ENCODE measurements at places on chromosomes 2 and 18.

DNA sequence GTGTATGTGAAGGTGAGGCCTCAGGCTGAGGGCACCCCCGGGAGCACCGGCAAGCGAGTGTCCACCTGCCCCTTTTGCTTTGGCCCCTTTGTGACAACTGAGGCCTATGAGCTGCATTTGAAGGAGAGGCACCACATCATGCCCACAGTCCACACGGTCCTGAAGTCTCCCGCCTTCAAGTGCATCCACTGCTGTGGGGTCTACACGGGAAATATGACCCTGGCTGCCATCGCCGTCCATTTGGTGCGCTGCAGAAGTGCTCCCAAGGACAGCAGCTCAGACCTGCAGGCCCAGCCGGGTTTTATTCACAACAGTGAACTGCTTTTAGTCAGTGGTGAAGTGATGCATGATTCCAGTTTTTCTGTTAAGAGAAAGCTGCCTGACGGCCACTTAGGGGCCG, 28.9 kb downstream of the ADNP2 start:
- DNase-seq = no peak

DNA sequence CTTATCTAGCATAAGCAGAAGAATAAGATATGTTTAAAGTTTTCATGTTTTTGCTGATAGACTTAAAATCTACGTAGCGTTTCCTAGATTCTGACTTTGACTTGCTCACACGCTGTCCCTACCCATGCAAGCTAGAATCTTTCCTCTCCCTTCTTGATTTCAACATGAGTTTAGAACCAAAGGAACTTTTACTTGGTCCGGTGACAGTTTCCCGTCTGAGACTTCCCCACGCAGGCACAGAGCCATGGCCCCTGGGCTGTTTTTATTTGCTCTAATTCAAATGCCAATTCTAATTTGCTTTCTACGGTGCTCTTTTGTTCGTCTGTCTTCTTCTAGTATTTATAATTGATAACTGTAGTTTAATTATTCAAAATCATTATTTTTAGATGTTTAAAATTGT, 467.7 kb downstream of the PARD3B start:
- DNase-seq = no peak

- DNase-seq = no peak
Measured at GRCh38 chr2:161990036-161990435, 84.0 kb downstream of the DPP4 start.

GRCh38 chr2:108920-109809, 62.9 kb upstream of the FAM110C start:
- no peak for DNase-seq

- no peak for DNase-seq
Measured at GRCh38 chr2:63740943-63741342, 100.8 kb upstream of the UGP2 start.

- DNase-seq = no peak
Measured at GRCh38 chr2:12407160-12407559, 309.6 kb upstream of the TRIB2 start.

- no peak for DNase-seq
Measured at GRCh38 chr2:164053021-164053420, 317.2 kb upstream of the FIGN start.

- no peak for DNase-seq
Measured at GRCh38 chr18:66900837-66901236, 296.9 kb upstream of the CDH19 start.

GRCh38 chr18:21660078-21660477, 44.5 kb downstream of the ABHD3 start:
- no peak for DNase-seq

DNA sequence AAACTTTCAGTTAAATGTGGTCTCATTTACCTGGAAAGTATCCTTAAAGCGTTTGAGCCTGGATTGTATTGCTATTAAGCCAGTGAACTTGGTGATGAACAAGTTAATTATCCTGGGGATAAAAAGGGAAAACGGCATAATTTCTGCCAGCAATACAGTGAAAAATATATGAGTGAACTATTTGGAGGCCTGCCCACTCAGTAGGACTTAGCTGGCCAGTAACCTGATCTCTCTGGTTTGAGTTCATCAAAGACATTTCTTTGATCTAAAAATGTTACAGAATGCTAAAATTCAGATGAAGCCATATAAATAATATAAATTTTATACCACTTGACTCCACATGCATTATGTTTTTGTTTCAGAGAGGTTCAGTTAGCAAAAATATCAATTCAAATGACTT, 241.1 kb upstream of the VWC2L start:
- no peak for DNase-seq

- peak; percentile 23 for DNase-seq
Measured at GRCh38 chr2:231781798-231782726, 980 bp upstream of the PDE6D start.

DNA sequence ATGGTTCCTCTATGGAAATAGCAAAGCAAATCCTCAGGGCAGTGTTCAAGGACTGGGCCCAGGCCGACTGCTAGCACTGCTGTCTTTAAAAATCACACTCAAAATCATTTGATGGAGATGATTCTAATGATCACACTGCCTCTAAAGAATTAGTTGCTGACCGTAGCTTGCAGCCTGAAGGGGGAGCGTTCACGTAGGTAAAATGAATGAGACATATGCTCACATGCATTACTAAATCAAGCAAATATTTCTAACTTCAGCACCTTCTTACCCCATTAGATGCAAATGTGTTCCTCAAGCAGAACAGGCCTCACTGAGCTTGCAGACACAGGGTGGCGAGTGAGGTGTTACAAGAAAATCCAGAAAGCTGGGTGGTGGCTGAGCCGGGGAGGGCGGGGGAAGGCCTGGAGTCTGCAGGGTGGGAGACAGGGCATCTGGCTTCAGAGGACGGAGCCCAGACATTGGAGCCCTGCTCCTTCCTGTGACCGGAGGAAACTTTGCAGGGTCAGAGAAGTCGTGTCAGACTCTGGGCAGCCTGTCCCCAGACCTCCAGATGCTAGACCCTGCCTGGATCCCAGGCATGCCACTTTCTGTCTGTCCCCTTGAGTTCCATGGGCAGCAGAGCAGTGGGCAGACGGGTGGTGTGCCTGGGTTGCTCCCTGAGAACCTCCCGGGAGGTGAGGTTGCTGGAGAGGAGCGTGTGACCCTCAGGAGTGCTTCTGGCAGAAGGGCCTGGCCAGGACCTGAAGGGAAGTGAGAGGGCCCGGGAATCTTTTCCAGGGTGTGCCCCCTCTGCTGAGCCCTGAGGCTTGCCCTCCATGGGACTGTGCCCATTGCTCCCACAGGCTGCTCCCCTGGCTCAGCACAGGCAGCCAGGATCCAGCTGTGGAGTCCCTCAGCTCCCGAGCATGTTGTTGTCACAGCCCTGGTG, 7.1 kb upstream of the NPPC start:
- DNase-seq = no peak

DNA sequence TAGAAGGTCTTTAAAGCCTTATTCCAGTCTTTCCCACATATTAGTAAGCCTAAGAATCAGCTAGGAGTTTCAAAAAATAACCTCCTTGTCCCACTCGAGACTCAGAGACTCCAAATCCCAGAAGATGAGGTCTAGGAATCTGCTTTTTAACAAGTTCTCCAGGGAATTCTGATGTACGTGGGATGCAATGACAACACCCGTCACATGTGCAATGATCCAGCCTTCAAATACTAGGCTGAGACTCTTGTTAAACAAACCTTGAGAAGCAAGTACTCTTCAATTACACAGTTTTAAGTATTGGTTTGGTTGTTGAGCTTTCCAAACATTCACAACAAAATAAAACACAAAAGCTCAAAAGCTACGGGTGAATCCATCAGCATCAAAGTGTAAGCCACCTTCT, 53.9 kb downstream of the EPG5 start:
- DNase-seq = no peak

GRCh38 chr18:2871111-2871720, 24.4 kb downstream of the EMILIN2 start:
- DNase-seq = no peak

GRCh38 chr2:43074592-43075053, 151.8 kb downstream of the ZFP36L2 start:
- DNase-seq = no peak

DNA sequence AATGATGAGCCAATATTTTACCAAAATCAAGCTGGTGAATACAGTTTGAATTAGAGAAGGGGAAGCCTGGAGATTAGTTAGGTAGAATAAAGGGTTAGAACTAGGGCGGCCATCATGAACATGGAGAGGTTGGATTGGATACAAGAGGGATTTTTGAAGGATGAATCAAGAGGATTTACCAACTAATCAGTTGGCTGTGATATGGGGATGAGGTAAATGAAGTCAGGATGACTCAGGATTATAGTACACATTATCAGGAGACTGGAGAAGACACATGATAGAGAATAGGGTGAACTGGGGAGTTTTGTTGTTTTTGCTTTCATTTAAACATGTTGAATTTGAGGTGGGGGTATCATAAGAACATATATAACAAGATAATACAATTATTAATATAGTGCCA, 73.8 kb upstream of the PROKR1 start:
- no peak for DNase-seq

GRCh38 chr2:24050041-24050979, 769 bp downstream of the FKBP1B start:
- DNase-seq = no peak

GRCh38 chr18:62596145-62597005, 73.5 kb downstream of the ZCCHC2 start:
- no peak for DNase-seq

GRCh38 chr2:1639086-1639858, 105.0 kb downstream of the PXDN start:
- no peak for DNase-seq

- peak; percentile 18 for DNase-seq
Measured at GRCh38 chr18:3451989-3452749, 2.2 kb downstream of the TGIF1 start.

GRCh38 chr2:163682695-163683094, 53.1 kb downstream of the FIGN start:
- no peak for DNase-seq

- DNase-seq = no peak
Measured at GRCh38 chr2:72289283-72289682, 141.6 kb upstream of the CYP26B1 start.

GRCh38 chr2:157032017-157032416, 225.5 kb upstream of the GALNT5 start:
- no peak for DNase-seq

DNA sequence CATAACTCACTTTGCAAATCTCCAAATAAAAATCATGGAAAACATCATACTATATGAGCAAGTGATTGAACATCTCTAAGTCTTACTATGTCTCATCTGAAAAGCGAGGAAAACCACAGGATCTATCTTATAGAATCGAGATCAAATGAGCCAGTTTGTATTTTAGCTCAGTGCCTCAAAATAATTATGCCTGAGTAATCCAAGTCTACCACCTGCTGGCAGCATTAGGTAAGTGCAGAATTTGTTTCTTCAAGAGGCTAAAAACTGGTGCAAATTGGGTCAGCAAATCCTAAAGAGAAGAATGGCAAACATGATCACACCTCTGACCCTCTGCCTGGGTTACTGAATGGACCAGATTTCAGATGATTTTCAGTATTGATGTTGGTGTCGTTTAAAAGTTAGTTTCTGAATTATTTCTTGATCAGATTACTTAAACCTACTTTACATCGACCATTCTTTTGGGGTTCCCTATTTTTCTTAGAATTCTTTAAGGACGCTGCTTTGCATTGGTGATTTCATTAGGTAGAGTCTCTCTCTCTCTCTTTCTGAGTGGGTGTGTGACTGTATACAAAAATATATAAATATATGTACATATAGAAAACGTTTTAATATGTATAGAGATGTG, 12.7 kb upstream of the FHOD3 start:
- peak; percentile 53 for DNase-seq

DNA sequence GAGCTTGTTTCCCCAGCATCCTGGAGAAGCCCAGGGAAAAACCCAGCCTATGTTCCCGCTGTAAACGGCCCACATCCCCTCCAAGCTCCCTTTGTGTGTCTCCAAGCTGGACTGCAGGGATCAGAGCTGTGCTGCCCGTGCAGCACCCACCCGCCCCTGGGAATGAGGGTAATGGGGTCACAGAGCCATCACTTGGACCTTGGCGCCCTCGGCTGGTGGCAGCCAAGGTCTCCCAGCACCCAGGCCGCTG, 670 bp upstream of the INPP5D start:
- DNase-seq = no peak

GRCh38 chr2:174835797-174836255, 71.6 kb upstream of the CHRNA1 start:
- peak; percentile 14 for DNase-seq

- no peak for DNase-seq
Measured at GRCh38 chr18:68498185-68498584, 216.7 kb downstream of the TMX3 start.

DNA sequence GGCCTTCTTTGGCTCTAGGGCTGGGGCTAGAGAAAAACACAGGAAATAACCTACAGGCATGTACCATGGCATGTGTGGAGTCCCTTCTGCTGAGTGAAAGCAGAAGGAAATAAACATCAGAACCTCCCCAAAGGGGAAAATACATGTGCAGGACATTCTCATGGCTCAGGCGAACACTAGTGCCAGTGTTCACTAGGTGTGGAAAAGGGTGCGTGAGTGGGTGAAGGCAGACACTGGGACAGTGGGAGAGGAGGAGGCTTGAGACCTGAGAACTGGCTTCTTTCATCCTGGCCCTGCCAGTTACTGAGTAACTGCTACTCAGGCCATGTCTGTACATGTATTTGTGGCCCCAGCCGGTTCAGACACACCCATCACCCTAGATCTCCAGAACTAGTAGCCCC, 268.2 kb downstream of the PRKCE start:
- DNase-seq = peak; percentile 33

DNA sequence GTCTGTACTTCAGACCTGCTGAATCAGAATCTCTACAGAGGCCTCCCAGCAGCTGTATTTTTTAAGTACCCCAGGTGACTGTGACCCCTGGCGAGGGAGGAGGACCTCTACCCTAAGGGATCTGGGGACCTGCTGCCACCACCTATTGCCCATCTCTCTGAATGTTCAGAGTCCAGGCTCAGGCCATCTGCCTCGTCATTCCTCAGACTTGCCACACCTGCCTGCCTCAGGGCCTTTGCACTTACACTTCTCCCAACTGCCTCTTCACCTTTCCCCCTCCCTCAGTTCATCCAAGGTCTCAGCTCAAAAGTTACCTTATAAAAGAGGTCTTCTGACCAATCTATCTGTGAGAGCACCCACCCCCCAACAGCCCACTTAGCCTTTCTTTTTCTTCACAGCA, 21.5 kb downstream of the UXS1 start:
- DNase-seq = no peak

Measured in GM10248 (cell line).